ENCODE measurements at places on chromosomes 7 and 10. TPM values are rescaled to one million over a fixed set of nuclear protein-coding genes. Genes with fewer than 3 reads are reported as not detected.

- no peak for DNase-seq
These were observed 1344.3 kb upstream of the LRRTM3 start for GRCh38 chr10:65581426-65582026.

GRCh38 chr7:128037880-128038619 is 6.8 kb upstream of the LRRC4 start:
- DNase-seq: no peak

DNA sequence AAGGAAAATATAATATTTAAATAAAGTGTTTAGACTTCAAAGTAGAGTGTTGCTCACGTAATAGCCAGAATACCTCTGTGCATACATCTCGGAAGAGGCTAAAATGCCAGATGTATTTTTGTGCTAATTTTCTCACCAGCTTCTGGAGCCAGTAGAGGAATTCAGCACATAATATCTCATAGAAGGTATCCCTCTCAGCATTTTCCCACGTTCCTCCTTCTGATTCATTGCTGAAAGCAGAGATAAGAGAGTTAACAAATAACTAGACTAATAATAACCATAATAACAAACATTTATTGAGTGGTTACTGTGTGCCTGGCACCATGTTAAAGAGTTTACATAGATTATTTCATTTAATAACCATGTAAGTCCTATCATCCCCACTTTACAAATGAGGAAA is 123.6 kb downstream of the VTI1A start:
- no peak for DNase-seq

- DNase-seq: peak; percentile 42
These were observed 678 bp upstream of the TMEM106B start for GRCh38 chr7:12210179-12211053.

DNA sequence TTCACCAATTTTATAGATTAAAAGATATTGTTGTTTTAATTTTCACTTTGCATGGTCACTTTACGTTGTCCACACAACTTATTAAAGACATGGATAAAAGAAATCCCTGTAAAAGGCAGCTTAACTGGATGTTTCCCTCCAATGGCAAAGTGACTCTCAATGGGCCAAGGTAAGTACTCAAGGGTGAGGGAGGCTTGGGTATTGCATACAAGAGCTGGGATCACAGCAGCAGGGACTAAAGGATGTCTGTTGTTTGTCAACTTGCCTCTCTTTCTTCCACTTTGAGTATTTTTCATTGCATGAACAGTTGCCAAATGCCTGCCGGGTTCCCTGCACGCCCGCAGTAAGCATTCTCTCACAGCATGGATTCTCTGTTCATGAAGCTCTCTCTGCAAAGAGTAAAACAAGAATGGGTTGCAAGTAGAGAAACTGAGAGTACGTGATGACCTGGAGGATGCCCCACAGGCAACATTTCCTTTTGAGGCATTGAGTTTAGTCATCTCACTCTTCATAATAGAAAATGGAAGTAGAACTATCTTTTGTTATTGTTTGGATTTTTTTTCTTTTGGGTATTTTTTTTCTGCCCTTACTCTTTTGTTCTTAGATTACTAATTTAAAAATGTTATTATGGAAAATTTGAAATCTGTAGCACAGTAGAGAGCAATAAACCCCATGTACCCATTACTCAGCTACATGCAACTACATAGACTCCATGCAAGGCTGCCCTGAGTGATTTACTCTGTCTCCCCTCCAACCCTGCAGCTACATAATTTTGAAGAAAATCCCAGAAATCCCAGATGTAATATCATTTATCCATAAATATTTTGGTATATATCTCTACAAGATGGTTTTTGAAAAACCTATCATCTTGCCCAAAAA is 26.3 kb downstream of the GPR141 start:
- DNase-seq: no peak

DNA sequence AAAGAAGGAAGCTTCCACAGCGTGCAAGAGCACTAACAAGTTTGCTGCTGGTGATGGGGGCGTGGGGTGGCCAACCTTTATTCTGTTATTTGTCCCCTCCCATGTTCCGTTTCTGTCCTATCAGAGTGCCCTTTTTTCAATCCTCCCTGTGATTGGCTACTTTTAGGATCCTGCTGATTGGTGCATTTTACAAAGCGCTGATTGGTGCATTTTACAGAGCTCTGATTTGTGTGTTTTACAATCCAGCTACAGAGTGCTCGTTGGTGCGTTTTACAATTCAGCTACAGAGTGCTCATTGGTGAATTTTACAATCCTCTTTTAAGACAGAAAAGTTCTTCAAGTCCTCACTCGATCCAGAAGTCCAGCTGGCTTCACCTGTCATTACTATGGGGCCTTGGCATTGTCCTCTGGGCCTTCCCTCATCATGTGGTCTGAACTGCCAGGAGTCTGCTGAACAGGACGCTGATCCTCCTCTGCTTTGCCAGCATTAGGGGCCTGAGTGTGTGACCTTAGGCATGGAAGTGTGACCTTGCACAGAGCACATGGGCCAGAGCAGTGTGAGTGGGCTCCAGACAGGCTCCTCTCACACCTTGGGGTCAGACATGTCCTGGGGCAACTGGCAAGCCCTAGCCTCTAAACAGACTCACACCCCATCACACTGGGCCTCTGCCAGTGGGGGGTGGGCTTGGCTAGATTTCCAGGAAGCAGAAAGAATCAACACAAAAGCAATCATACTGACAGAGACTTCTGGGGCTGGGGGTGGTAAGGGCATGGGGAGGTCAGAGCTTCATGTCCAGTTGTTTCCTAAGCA is 167.4 kb downstream of the PTPN20 start:
- DNase-seq: no peak

DNA sequence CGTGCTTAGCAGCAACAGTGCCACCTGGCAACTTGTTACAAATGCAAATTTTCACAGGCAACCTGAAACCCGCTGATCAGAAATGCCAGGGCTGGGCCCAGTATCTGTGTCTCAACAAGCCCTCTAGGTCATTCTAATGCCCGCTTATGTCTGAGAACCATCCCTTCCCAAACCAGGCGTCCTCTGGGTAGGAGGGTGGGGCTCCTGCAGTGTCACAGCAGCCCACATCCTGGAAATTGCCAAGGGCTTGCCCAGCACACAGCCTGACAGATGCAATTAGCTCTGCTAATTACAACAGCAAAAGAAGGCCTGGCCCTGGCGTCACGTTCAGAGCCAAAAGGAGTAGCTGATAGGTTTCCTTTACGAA is 15.9 kb downstream of the ITPRIP start:
- DNase-seq: no peak

- no peak for DNase-seq
These were observed 1475.7 kb downstream of the REEP3 start for GRCh38 chr10:64996886-64997285.

DNA sequence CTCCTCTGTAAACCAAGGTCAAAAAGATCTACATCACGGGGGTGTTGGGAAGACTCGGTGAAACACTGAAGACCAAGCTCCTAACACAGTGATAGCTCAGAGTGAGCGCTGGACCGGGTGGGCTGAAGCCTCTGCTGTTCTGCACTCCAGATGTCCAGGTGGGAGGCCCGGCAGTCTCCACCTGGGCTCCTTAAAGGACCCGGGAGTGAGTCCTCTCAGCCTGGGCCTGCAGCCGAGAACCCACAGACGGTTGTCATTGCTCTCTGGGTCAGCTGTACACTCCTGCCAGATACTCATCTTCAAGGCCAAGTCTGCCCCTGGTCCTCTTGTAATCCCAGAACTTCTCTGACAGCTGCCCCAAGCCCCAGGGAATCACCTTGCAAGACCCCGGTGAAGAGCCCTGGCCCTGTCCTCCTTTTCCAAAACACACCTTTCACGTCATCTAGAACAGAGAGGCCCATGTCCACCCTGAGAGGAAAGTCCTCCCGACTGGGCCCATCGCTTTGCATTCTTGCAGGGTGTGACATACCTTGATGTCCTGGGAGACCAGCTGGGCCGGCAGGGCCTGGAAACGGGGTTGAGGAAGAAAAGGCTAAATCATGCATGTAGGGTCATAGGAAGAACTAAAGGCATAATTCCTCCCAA is 43.7 kb downstream of the COL17A1 start:
- no peak for DNase-seq

DNA sequence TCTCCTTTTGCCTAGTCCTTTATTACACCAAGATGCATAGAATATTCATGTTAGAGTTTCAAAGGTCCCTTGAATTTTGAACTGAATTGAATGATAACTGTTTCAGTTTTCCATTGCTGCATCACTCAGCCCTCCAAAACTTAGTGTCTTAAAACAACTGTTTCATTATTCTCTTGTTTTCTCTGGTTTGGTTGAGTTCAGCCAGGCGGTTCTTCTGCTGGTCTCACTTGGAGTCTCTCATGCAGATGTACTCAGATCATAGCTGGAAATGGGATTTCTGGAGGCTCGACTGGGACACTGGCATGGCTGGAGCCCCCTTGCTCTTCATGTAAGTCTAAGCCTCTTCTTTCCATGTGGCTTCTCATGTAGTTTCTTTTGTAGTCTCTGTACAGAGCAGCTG is 107.2 kb upstream of the MKI67 start:
- no peak for DNase-seq

DNA sequence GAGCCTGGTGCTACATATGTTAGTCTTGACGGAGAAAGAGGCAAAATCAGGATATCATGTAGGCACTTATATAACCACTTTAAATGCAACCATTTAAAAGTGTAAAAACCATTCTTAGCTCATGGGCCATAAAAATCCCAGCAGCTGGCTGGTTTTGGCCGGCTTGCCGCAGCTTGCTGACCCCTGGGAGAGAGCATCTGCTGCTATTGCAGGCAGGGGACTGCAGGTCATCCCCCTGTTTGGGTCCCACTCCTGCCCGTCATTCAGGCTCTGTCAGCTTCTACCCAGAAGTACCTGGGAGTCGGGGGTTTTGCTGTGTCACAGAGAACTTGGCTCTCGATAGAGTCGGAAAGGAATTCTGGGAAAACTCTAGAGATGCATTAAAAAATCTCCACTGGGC is 187.4 kb downstream of the CUX1 start:
- no peak for DNase-seq

DNA sequence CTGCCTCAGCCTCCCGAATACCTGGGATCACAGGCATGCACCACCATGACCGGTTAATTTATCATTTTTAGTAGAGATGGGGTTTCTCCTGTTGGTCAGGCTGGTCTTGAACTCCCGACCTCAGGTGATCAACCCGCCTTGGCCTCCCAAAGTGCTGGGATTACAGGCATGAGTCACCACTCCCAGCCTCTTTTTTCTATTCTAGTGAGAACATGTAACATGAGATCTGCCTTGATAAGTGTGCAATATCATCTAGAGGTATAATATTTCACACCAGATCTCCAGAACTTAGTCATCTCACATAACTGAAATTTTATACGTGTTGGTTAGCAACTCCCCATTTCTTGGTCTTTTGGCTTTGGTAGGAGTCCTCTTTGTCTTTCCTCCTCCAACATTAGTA is 656.9 kb downstream of the CNTNAP2 start:
- DNase-seq: no peak

- DNase-seq: no peak
These were observed 88.7 kb downstream of the TMEM168 start for GRCh38 chr7:112701456-112701855.

DNA sequence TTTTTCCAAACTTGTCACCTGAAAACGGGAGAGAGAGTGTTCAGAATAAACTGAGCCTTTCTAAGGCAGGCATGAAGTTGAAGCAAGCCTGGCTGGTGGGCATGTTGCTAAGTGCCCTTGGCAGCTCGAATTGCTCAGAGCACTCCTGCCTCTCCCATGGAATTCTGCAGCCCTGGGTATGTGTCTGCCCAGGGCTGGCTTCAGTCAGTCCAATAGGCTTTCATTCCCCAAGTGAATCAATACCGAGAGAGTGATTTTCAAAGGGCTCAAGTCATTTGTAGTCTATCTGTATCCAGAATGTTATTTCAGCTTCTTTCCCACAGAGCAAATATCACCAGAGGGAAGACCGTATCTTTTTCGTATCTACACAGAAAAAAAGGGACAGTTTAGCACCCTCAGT is 415.5 kb upstream of the COBL start:
- DNase-seq: no peak

- no peak for DNase-seq
These were observed 11.9 kb downstream of the NPTX2 start for GRCh38 chr7:98629001-98629431.

- no peak for DNase-seq
These were observed 9.0 kb downstream of the IQCE start for GRCh38 chr7:2567679-2568278.

GRCh38 chr7:22681852-22682657 is 44.9 kb upstream of the IL6 start:
- no peak for DNase-seq

Gene CCSER2
- total RNA-seq: 75.4 TPM

Gene ITGB8
- total RNA-seq: 106 TPM

Gene PRLHR
- 0.48 TPM for total RNA-seq

Gene THSD7A
- 30.8 TPM for total RNA-seq

Gene OR9A4
- total RNA-seq: 0.63 TPM

Measured in urinary bladder (tissue), 4 donors.